Left hindlimb (tissue), 1 donor: ENCODE measurements at places on chromosomes 2 and 18.

- DNase-seq: no peak
These were observed 91.4 kb upstream of the IL1R2 start for GRCh38 chr2:101900375-101900774.

DNA sequence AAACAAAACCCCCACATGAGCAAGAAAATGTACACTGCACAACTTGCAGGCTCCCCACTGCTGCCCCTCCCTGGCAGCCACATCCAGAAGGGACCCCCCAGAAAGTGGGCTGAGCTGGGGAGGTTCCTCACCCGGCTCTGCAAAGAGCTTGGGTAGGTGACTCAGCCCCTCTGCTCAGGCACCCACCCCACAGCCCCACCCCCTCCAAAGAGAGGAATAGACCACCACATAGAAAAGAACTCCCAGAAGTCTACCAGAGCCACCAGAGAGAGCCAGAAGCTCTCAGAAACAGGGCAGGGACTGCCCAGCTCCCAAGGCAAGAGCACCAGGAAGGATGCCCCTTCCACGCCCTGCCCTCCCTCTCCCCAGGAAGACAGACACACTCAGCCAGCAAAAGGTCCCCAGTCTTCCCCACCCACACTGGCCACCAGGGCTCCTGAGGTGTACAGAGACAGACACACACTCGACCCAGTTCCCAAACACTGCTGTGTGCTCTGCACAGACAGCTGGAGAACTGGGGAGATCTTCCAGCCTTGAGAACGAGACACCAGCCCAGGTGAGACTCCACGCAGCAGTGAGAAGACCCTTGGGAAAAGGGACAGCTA, 28.2 kb downstream of the BIN1 start:
- no peak for DNase-seq

DNA sequence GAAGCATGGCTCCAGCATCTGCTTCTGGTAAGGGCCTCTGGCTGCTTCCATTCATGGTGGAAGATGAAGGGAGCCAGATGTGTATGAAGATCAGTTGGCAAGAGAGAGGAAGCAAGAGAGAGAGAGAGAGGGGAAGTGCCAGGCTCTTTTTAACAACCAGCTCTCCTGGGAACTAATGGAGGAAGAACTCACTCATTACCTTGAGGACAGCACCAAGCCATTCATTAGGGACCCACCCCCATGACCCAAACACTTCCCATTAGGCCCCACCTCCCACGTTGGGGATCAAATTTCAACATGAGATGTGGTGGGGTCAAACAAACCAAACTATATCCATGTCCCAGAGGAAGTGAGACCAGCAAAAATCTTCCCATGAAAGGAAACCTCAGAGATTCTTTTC, 124.8 kb upstream of the SIX2 start:
- DNase-seq: no peak

GRCh38 chr2:15692551-15693377, 101.1 kb downstream of the DDX1 start:
- DNase-seq: no peak

DNA sequence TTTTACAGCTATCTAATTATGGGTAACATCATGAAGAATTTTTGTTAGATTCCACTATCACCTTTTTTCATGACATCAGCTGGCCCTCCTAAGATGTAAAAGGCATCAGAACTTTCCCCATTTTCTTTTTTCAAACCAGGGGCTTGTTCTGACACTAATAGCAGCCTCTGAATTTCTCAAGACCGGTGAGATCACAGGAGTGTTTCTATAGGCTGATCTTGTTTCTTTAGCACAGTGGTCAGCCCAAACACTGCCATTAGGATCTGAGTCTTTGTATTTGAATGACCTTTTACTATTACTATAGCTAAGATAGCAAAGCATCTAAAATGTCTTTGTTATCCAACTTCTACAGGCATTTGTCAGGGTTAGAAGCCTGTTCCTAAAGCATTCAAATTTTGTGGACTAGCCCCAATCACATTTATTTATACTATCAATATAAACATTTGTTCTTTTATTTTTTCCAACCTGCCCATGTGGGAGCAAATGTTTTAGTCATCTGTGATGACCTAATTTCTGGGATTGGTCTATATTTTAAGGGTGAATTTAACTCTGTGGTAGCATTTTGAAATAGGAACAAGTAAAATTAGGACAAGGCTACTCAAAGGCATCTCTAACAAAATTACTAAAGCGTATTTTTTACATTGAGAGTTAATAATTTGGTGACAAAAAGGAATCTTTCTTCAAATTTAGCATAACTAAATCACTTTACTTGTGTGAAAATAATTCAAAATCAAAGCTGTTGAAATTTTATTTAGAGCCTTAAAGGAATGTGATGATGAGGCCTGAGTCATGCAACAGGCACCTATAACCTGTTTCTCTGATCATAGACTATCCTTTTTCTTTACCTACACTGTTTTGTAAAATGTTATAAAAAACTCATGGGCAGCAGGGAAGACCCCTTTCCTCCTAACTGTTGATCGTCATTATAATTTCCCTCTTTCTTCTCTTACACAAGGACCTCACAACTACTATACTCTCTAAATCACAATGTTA, 39.3 kb downstream of the ZAP70 start:
- DNase-seq: no peak

DNA sequence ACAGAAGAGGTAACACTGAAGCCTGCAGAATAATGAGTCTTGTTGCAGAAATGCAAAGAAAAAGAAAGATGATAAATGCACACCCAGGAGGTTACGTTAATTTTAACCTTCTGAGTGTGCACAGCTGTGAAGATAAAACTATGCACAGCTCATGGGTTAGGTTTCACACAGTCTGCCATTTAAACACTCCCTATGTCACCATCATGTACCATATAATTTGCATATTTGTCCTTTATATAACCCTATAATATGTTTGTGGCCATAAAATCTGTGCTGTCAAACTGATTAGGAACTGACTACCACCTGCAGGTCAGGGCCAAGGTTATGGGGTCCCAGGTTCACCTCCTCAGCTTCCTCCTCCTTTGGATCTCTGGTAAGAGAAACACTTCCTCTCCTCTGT, 205.5 kb downstream of the RPIA start:
- DNase-seq: no peak

DNA sequence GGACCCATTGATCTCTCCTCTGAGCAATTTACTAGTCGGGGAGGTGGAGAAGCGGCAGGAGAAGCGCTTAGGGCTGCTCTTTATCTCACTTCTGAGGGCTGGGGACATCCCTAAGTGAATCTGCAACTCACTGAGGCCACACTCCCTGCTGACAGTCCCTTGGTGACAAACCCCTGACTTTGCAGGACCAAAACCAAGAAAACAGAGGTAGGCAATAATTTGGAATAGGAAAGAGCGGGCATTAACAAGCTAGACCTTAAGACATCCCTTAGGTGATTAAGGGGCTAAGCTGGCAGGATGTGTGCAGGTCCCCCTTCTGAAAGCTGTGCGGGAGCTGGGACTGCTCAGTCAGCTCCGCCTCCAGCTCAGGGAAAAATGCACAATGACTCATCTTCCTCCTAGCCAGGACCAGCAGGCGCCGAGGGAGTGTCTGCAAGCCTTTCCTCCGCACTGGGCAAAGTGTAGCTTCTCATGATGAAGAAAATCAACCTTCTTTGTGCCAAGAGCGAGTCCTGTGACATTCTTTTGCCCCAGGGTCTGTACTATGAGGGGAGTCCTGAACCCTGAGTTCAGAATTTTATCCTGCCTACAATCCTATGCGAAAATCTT, 63.3 kb downstream of the BOD1L2 start:
- no peak for DNase-seq

DNA sequence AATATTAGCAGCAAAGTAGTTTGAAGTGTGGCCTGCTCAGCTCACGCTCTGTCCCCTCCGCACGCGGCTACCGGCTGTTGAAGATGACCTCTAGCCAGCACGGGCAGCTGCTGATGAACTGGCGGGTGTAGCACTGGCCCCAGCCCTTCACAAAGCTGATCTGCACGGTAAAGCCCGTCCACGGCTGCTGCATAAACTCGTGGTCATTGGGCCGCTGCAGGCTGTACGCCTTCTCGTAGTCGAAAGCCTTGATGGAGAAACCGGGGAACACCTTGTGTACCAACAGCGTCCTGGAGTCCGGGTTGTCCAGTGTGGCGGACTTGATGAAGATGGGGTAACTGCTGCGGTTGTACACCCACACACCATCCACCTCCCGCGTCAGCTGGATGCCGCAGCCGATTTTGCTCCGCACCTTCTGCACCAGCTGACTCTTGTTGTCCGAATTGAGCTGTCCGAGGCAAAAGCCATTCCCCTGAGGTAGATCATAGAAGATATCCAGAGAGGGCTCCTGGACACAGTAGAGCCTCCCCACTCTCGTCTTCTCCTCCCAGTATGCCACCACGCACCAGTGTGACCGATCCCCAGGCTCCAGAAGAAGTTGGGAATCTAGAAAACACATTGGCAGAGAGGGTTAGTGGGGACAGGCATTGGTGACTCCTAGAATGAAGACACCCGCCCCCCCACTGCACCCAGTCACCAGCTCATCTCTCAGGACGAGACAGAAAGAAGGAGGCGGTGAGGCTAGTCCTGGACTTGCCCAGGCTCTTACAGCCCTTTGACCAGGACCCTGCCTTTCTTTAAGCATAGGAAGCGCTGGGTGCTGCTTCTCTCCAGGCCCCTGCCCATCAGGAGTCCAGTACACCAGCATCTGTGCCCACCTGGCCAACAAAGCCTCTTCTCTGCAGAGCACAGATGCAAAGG, 29.2 kb downstream of the SMAD7 start:
- peak; percentile 35 for DNase-seq

DNA sequence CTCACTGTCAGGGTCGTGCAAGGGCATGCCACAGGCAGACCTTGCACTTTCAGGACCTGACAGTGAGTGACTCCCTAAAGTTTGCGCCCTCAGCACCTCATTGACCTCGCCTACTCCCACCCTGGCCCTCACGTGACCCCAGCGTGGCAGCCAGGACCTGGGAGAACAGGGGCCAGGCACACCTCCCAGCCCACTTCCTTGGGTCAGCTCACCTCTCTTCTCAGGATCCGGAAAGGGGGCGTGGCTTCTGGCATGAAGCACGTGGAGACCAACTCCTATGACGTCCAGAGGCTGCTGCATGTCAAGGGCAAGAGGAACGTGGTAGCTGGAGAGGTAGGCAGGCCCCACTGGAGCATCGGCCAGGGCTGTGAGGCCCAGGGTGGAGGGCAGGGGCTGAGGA, 8.8 kb downstream of the VIL1 start:
- no peak for DNase-seq

GRCh38 chr2:96801786-96802595, 14.1 kb upstream of the CNNM3 start:
- no peak for DNase-seq

DNA sequence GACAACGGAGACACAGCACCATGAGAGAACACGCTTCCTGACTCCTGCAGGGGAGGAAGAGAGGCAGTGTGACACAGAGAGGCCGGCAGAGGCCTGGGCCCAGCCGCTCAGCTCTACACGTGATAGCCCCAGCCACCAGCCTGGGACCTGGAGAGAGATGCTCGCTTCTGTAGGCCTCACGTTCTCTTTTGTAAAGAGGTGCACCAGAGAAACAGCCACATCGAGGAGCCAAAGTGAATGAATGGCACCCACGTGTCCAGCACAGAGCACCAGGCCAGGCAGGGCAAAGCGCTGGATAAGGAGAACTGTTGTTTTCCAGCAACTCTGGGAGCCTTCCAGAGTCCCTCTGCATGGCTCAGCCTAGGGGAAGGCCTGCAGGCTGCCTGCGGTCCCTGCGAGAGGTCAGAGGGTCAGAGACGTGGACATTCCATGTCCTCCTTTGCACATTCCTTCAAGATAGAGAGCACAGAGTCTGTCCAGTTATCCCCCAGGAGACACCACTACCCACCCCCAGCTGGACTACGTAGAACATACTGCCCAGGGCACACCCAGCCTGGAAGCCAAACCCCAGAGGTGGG, 14.2 kb downstream of the LIMS2 start:
- peak; percentile 16 for DNase-seq

GRCh38 chr2:168545439-168546082, 89.5 kb downstream of the CERS6 start:
- DNase-seq: no peak
